Pulmonary artery endothelial cell (primary cell): ENCODE measurements at places on chromosomes 1 and 21. TPM values are rescaled to one million over a fixed set of nuclear protein-coding genes. Genes with fewer than 3 reads are reported as not detected.

GPR61 gene
- 0.14 and 0.46 TPM in 2 replicates for total RNA-seq

AMY1A gene
- not detected in 2 replicates for total RNA-seq

HHAT gene
- 1.6 TPM in 2 replicates for total RNA-seq

RIPPLY3 gene
- total RNA-seq: not detected in 2 replicates

MRAP gene
- not detected in 2 replicates for total RNA-seq

TMEM82 gene
- total RNA-seq: not detected in 2 replicates

SYTL1 gene
- total RNA-seq: under 0.01 and 0.78 TPM in 2 replicates

GPR161 gene
- total RNA-seq: 26.0 and 40.3 TPM in 2 replicates

SPATA45 gene
- total RNA-seq: not detected in 2 replicates

OR2G6 gene
- not detected in 2 replicates for total RNA-seq

RCAN3 gene
- total RNA-seq: 1.8 and 3.1 TPM in 2 replicates

AKR1A1 gene
- total RNA-seq: 154 and 172 TPM in 2 replicates

VSIG8 gene
- not detected in 2 replicates for total RNA-seq

AKR7A3 gene
- 0.11 and 0.33 TPM in 2 replicates for total RNA-seq

DIRAS3 gene
- total RNA-seq: 0.59 and 5.4 TPM in 2 replicates

NBPF4 gene
- total RNA-seq: not detected in 2 replicates

FAAH gene
- 0.39 and 0.46 TPM in 2 replicates for total RNA-seq

PUM1 gene
- 67.9 and 69.4 TPM in 2 replicates for total RNA-seq

FMN2 gene
- total RNA-seq: not detected in 2 replicates

SLC30A2 gene
- total RNA-seq: not detected in 2 replicates

NKAIN1 gene
- 0.32 TPM in 1 of 2 replicates, not detected in the other for total RNA-seq

CFHR5 gene
- not detected in 2 replicates for total RNA-seq

ADORA1 gene
- total RNA-seq: not detected in 2 replicates

KCNJ9 gene
- not detected in 2 replicates for total RNA-seq

CLCA1 gene
- total RNA-seq: not detected in 2 replicates

MAB21L3 gene
- total RNA-seq: not detected in 2 replicates

NBPF10 gene
- total RNA-seq: 0.66 and 1.1 TPM in 2 replicates

TMEM59 gene
- 246 and 255 TPM in 2 replicates for total RNA-seq

SFPQ gene
- 298 and 333 TPM in 2 replicates for total RNA-seq

CLDN8 gene
- not detected in 2 replicates for total RNA-seq

GORAB gene
- 5.6 and 12.3 TPM in 2 replicates for total RNA-seq

INSRR gene
- not detected in 2 replicates for total RNA-seq

CDC42SE1 gene
- 59.9 and 70.5 TPM in 2 replicates for total RNA-seq

HTR6 gene
- not detected in 2 replicates for total RNA-seq

EPHA8 gene
- total RNA-seq: not detected in 2 replicates

JMJD4 gene
- 29.4 and 35.5 TPM in 2 replicates for total RNA-seq

RIMKLA gene
- 0.04 and 0.07 TPM in 2 replicates for total RNA-seq

EFNA3 gene
- total RNA-seq: 1.2 and 1.9 TPM in 2 replicates

KCNK2 gene
- not detected in 2 replicates for total RNA-seq

SPATA6 gene
- total RNA-seq: 1.6 and 2.7 TPM in 2 replicates

HSPA13 gene
- 43.7 and 57.8 TPM in 2 replicates for total RNA-seq

RXFP4 gene
- total RNA-seq: 0.14 TPM in 1 of 2 replicates, not detected in the other

FLG2 gene
- total RNA-seq: not detected in 2 replicates
